Prostate gland (tissue), 2 donors: ENCODE measurements at places on chromosomes 5 and 9. TPM values are rescaled to one million over a fixed set of nuclear protein-coding genes. Genes with fewer than 3 reads are reported as not detected.

- H3K36me3 ChIP-seq, result no peaks in the 10 kb centered on the region
- peaks cover 15% of the 10 kb centered on the region for H3K4me1 ChIP-seq
- no peak overlapping the region for H3K4me3 ChIP-seq
- DNase-seq, result peak; percentile 47
- H3K27me3 ChIP-seq, result no peaks in the 10 kb centered on the region
These were observed 16.1 kb downstream of the SNX18 start for GRCh38 chr5:54533541-54534190.

DNA sequence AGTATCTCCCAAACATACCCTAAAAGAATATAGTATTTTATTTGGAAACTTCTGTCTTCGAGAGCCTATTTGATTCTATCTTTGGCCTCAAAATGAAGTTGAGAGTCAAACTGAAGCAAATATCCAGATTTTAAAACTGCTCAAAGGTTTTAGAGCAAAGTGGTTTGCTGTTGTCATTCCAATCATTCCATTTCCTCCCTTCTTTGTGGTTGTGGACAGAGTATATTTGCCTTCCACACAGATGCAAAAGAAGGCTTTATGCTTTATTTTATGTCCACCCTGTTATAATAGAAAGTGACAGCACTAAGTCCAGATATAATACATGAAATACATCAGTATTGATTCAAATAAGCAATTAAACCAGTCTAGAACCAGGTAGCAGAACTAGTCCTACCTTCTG, 12.4 kb downstream of the GZMK start:
- no peak for DNase-seq
- H3K4me1 ChIP-seq, result no peaks in the 10 kb centered on the region
- no peak overlapping the region for H3K4me3 ChIP-seq
- H3K27ac ChIP-seq, result no peak overlapping the region
- no peaks in the 10 kb centered on the region for H3K36me3 ChIP-seq

DNA sequence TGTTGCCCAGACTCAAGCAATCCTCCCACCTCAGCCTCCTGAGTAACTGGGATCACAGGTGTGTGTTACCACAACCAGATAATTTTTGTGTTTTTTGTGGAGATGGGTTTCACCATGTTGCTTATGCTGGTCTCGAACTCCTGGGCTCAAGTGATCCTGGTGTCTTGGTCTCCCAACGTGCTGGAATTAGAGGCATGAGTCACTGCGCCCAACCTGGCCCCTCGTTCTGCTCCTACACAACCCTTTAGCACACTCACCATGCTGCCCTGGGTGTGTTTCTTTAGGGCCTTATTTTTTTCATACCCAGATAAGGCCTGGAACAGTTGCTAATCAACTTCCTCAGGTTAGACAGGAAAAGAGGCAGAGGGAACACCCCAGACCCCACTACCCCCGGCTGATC, 2.6 kb downstream of the PDZD2 start:
- no peaks in the 10 kb centered on the region for H3K36me3 ChIP-seq
- no peak overlapping the region for H3K27ac ChIP-seq
- H3K4me3 ChIP-seq, result no peak overlapping the region
- H3K4me1 ChIP-seq, result no peaks in the 10 kb centered on the region
- H3K27me3 ChIP-seq, result no peaks in the 10 kb centered on the region
- DNase-seq, result no peak

DNA sequence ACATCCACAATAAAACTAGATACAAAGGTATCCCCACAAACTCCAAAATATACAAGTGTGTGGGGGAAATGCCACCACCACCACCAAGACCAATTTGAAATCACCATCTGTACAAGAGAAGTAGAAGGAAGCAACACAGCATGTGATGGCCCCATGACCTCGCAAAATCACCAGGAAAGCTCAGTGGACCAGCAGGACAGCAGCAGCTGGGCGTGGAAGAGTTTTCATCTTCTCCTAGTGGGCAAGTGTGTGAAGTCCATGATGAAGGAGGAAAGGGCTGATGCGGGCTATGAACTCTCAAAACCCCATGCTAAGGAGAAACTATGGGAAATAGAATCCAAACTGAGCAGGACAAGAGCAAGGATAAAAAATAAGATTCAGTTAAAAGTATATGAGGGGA, 58.1 kb downstream of the GOLPH3 start:
- no peak overlapping the region for H3K4me3 ChIP-seq
- H3K36me3 ChIP-seq, result no peaks in the 10 kb centered on the region
- H3K27ac ChIP-seq, result no peak overlapping the region
- H3K4me1 ChIP-seq, result no peaks in the 10 kb centered on the region

GRCh38 chr5:56326116-56326515, 93.0 kb upstream of the ANKRD55 start:
- no peaks in the 10 kb centered on the region for H3K4me1 ChIP-seq
- no peaks in the 10 kb centered on the region for H3K27me3 ChIP-seq
- no peak overlapping the region for H3K4me3 ChIP-seq
- no peak for DNase-seq
- no peaks in the 10 kb centered on the region for H3K36me3 ChIP-seq

GRCh38 chr9:112162621-112163413, 12.3 kb downstream of the SUSD1 start:
- no peak overlapping the region for H3K27ac ChIP-seq
- H3K4me3 ChIP-seq, result no peak overlapping the region
- H3K4me1 ChIP-seq, result no peaks in the 10 kb centered on the region
- H3K36me3 ChIP-seq, result no peaks in the 10 kb centered on the region

DNA sequence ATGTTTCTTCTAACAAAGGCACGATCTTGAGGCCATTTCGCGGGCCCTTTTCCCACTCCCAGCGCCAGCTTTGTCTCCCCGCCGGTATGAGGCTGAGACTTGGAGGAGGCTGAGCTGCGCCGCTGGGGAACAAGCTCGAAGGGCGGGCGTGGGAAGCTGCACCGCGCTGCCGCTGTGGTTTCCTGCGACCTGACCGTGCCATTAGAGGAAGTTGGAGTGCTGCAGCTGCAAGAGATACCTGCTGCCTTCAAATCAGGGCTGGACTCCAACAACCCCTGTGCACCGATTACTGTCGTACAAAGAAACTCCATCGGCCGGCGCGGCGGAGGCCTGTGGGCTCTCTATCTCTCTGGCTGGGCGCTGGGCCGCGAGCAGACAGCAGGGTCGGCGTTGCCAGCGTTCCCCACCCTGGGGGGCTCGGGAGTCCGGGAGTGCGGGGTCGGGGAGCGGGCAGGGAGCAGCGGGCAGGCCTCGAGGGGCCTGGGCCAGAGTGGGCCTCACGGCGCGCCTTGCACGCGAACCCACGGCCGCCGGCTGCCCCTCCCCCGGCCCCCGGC, 1.3 kb upstream of the ERBIN start:
- H3K36me3 ChIP-seq, result no peaks in the 10 kb centered on the region
- H3K4me1 ChIP-seq, result peaks cover 3% of the 10 kb centered on the region
- H3K27me3 ChIP-seq, result no peaks in the 10 kb centered on the region
- DNase-seq, result peak; percentile 58
- H3K27ac ChIP-seq, result peak overlapping the region; percentile 100
- H3K4me3 ChIP-seq, result peak overlapping the region; percentile 86

DNA sequence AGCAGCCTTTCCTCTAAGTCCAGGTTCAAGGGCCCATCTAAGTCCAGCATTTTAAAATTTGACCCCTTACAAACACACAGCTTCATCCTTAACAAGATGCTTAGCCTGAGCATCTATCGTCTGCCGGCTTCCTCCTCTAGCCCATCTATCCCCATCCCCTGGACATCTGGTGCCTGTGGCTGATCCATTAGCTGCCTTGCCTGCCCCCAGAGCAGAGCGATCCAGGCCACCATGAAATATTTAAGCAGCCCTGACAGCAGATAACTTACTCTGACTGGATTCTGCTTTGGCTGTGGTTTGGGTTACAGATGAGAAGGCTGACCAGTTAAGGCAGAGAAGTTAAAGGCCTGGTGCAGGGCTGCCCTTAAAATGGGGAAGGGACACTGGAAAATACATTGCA, 30.9 kb upstream of the CPEB4 start:
- no peak overlapping the region for H3K27ac ChIP-seq
- H3K4me3 ChIP-seq, result no peak overlapping the region
- no peaks in the 10 kb centered on the region for H3K27me3 ChIP-seq
- H3K36me3 ChIP-seq, result no peaks in the 10 kb centered on the region
- no peaks in the 10 kb centered on the region for H3K4me1 ChIP-seq

- peak overlapping the region; percentile 83 for H3K27ac ChIP-seq
- peaks cover 13% of the 10 kb centered on the region for H3K4me1 ChIP-seq
- no peaks in the 10 kb centered on the region for H3K27me3 ChIP-seq
- peak overlapping the region; percentile 6 for H3K4me3 ChIP-seq
- no peaks in the 10 kb centered on the region for H3K36me3 ChIP-seq
- DNase-seq, result peak; percentile 31
These were observed 3.2 kb downstream of the WHRN start for GRCh38 chr9:114501796-114502682.

DNA sequence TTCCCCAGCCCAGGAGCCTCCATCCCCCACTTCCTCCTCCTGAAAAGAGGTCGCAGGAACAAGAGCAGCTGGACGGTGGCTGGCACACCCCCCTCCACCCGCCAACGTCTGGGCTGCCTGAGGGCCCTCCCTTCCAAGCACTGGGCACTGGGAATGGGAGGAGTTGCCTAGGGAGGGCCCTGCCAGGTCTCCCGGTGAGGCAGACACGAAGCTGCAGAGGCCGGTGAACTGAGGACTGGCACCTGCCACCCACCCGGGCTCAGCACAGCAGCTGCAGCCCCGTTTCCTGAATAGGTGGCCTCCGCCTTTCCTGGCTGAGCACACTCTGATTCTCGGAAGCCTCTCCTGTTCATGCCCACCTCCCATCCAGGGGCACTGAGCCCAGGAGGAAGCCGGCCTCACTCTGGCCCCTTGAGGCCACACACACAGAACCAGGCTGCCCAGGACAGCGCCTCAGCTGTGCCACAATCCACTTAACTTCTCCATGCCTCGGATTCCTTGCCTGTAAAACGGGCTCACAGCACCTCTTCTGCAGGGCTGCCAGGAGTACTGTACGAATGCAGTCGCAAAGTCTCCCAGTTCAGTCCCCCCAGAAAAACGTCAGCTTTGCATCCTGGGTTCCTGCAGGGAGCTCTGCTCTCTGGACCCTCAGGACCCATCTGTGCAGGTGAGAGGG, 1.3 kb downstream of the NPDC1 start:
- H3K36me3 ChIP-seq, result peaks cover 8% of the 10 kb centered on the region
- H3K27me3 ChIP-seq, result no peaks in the 10 kb centered on the region
- peaks cover 44% of the 10 kb centered on the region for H3K4me1 ChIP-seq
- DNase-seq, result no peak
- peak overlapping the region; percentile 53 for H3K4me3 ChIP-seq

DNA sequence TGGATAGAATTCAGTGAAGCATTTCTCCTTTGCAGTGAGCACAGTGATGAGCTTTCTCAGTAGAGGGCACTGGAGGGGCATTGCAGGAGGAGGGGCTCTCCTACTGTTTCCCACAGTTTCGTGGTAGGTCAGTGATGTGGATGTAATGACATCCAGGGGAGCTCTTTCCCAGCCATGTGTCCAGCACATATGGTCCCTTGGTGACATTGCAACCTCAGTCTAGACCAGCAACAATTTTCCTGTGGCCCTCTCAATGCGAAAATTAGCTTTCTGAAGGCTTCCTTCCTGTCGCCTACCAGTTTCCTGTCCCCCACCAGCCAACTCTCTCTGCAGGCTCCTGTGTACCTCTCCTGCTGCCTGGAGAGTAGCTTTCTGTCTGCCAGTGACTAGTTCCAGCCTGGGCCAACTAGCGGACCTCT, 6.9 kb upstream of the PDCL start:
- no peak overlapping the region for H3K27ac ChIP-seq

GRCh38 chr5:165739079-165739741, 2233.8 kb downstream of the MAT2B start:
- no peak for DNase-seq
- no peak overlapping the region for H3K4me3 ChIP-seq
- H3K4me1 ChIP-seq, result no peaks in the 10 kb centered on the region
- H3K36me3 ChIP-seq, result no peaks in the 10 kb centered on the region
- H3K27me3 ChIP-seq, result no peaks in the 10 kb centered on the region

DNA sequence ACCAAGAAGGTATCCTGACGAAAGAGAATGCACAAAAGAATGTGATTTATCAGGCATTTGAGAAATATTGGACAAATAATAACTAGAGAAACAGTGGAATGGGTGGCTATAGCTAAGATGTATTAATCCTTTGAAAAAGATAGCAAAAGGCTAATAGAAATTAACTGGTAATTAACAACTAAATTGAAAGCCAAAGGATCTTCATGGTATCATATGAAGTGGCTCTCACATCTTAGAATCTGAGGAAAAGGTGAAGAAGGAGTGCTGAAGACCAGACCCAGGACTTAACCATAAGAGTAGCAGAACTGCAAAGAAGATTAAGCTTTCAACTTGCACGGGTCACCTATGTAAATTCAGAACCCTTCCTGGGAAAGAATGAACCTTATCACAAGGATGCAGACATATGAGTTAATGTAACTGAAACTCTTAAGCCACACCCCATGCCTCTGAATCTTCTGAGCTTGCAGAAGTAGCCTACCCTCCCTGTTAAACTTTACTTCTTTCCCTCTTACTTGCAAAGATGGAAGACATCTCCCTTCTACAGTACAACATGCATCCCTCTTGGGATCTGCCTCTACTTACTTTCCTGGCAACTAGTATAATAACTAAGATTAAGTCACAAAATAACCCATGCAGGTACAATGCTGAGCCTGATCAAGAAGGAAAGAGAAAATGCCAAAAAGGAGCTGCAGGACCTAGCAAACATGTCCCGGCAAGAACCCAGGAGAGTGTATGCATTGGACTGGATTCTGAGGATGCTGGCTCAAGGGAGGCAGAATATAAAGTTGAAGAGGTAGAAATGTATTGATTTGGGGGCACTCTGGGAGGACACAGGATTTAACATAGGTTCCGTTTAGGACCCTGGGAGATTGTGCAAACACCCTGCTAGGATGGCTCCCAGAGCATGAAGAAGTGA, 395.5 kb upstream of the SLC30A5 start:
- no peak for DNase-seq
- no peak overlapping the region for H3K27ac ChIP-seq
- no peak overlapping the region for H3K4me3 ChIP-seq
- no peaks in the 10 kb centered on the region for H3K36me3 ChIP-seq

DNA sequence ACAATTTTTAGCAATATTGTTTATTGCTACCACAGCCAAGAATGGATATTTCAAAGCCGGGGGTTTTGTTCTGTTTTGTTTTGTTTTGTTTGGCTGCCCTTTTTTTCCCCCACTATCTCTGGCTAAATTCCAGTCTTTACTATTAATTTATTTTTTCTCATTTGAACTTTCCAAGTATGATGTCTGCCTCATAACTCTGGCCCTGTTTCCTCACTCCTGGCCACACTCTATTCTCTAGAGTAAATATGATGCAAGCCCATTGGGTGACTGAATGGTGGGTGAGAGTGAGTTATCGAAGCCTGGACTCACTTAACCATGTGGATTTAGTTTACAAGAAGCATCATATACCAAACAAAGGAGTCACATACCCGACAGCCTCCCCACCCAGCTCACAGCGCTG, 41.9 kb downstream of the WDR36 start:
- no peaks in the 10 kb centered on the region for H3K27me3 ChIP-seq
- H3K4me1 ChIP-seq, result no peaks in the 10 kb centered on the region
- no peaks in the 10 kb centered on the region for H3K36me3 ChIP-seq
- no peak overlapping the region for H3K4me3 ChIP-seq

- no peaks in the 10 kb centered on the region for H3K27me3 ChIP-seq
- no peak for DNase-seq
- no peak overlapping the region for H3K27ac ChIP-seq
- H3K36me3 ChIP-seq, result no peaks in the 10 kb centered on the region
- no peaks in the 10 kb centered on the region for H3K4me1 ChIP-seq
- no peak overlapping the region for H3K4me3 ChIP-seq
These were observed 12.1 kb upstream of the WDR5 start for GRCh38 chr9:134123764-134124128.

The ZNF474 gene
- total RNA-seq, result 1.7 TPM

The ENHO gene
- total RNA-seq, result 28.2 TPM

The CBY3 gene
- 5.0 TPM for total RNA-seq

The FSTL4 gene
- total RNA-seq, result 10.1 TPM

The PLCXD3 gene
- 3.5 TPM for total RNA-seq
